ELF-1 (cell line): ENCODE measurements at places on chromosomes 4 and X.
A peak's percentile ranks its signal among the peaks of the same experiment; 100 is the strongest.

- DNase-seq: no peak
Observed at GRCh38 chr4:86035688-86036087, 324.2 kb downstream of the MAPK10 start.

DNA sequence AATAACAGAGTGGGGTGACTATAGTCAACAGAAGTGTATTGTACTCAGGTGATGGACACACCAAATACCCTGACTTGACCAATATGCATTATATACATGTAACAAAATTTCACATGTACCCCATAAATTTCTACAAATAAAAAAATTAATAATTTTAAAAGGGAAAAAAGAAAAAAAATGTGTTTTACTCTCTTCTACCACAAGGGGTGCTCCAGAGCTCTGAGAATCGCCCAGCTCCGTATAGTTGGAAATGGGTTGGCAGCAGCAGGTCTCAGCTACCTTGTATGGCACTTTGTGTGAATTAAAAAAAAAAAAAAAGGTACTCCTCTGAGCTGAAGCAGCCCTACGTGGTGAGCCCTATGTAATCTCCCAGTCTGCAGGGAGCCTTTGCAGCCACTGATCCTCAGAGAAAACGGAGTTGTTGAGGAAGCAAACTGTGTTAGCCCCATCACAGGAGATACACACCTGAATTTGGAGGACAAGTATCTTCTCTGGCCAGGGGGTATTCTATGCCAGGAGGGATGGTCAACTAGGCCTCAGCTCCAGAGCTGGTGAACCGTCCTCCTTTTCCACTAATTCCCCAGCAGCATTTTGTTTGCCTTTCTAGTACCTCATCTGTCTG is 17.2 kb upstream of the POLA1 start:
- no peak for DNase-seq

- no peak for DNase-seq
Observed at GRCh38 chrX:15410947-15411346, 26.7 kb upstream of the VEGFD start.

- no peak for DNase-seq
Observed at GRCh38 chr4:1462009-1462767, 55.9 kb upstream of the NKX1-1 start.

DNA sequence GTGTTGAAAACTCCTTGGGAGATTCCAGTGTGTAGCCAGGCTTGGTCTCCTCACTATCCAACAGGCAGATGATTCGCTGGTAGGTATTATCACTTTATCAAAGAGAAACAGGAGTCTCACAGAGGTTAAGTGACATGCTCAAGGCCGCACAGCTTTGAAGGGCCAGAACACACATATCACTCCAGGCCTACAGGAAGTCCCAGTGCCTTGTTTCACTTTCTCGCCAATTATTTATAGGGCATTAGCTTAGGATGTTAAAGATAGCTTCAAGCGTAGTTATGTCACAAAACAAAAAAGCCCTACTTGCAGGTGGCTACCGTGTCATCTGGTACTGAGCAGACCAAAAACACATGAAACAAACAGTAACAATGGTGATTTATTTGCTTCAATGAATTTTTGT is 13.2 kb downstream of the ATP8A1 start:
- DNase-seq: no peak

DNA sequence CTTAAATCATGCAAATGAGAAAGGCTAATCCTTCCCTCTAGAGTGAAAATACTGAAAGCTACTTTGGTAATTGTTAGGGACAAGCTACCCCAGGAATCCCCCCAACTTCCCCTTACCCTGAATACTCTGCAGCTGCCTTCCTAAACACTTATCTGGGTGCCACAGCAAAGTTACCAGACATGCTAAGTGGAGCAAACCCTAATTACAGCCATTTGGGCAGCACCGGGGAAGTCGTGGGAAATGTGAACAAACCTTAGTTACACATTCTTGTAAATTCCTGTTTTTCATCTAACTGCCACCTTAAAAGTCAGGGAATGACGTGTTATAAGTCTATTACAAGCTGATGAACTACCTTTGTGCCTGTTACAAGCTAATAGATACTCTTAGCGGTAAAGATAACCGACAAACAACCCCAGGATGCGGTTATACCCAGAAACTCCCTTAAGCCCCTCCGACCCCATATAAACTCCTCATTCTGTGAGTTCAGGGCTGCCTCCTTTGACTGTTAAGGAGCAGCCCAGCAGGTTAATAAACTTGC is 66.0 kb upstream of the PLAC8 start:
- no peak for DNase-seq

GRCh38 chr4:174358829-174359228 is 75.1 kb downstream of the CEP44 start:
- DNase-seq: no peak

DNA sequence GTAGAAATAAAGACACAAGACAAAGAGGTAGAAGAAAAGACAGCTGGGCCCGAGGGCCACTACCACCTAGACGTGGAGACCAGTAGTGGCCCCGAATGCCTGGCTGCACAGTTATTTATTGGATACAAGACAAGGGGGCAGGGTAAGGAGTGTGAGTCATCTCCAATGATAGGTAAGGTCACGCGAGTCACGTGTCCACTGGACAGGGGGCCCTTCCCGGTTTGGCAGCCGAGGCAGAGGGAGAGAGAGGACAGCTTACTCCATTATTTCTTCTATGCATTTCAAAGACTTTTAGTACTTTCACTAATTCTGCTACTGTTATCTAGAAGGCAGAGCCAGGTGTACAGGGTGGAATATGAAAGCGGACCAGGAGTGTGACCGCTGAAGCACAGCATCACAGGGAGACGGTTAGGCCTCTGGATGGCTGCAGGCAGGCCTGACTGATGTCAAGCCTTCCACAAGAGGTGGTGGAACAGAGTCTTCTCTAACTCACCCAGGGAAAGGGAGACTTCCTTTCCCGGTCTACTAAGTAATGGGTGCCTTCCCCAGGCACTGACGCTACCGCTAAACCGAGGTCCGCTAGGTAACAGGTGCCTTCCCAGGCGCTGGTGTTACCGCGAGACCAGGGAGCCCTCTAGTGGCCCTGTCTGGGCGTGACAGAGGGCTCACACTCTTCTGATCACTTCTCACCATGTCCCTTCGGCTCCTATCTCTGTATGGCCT is 44.9 kb downstream of the ZBTB49 start:
- DNase-seq: peak; percentile 81

- peak; percentile 6 for DNase-seq
Observed at GRCh38 chrX:15334561-15334960, 762 bp downstream of the PIGA start.

GRCh38 chrX:14359316-14359715 is 170.0 kb upstream of the GLRA2 start:
- no peak for DNase-seq

DNA sequence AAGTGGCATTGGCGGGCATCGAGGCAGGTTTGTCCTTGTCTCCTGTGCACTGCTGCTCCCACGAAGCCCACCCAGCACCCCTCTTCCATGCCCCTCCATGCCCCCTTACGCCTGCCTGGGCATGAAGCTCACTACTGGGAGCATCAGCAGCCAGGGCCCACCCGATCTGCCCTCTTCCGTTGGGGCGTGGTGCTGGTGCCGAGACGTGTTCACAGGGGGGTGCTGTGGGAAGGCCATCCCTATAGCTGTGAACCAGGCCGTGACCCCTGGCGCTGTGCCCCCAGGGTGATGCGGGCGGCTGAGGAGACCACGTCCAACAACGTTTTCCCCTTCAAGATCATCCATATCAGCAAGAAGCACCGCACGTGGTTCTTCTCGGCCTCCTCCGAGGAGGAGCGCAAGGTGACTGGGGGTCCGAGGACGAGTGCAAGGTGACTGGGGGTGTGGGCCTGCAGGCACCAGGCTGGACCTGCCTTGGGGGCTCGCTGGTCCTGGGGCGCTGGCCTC is 19.3 kb upstream of the ADD1 start:
- DNase-seq: no peak

DNA sequence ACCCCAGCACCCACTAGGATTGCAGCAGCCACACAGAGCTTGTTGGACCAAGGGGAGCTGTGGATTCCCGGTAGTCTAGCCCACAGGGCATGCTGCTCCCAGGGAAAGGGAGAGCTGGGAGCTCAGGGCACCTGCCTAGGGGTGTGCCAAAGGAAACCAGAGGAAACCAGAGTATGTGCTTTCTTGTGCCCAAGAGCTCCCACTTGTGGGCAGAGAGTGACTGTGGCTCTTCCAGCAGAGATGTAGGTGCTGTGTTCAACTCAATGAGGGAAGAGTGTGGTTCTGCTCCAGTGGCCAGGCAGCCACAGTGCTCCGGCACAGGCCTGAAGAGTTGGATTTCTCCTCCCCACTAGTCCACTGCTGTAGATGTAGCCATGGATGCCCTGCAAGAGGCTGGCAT is 1050.0 kb upstream of the INTU start:
- peak; percentile 14 for DNase-seq

DNA sequence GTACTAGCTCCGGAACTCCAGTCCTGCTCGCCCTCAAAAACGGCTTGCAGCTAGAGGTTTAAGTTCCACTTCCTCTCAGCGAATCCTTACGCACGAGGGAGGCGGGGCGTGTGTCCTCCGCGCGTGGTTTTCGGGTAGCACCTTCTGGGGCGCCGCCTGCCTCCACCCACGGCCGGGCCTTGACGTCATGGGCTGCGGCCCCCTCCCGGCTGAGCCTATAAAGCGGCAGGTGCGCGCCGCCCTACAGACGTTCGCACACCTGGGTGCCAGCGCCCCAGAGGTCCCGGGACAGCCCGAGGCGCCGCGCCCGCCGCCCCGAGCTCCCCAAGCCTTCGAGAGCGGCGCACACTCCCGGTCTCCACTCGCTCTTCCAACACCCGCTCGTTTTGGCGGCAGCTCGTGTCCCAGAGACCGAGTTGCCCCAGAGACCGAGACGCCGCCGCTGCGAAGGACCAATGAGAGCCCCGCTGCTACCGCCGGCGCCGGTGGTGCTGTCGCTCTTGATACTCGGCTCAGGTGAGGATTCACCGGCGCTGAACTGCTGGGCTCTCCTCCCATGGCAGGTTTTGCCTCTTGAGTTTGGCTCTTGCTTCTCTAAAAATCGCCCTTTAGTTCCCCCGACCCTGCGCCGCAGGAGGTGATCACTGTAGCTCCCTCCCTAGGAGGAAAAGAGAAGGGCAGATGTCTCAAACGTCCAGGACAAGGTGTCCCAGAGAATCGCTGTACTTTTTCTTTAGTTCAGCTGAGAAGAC is at the start of gene AREG:
AREG (plus strand) TSS at position 246 of the 752 bp plus-strand sequence; CDS start at position 456, 210 bp downstream.
- peak; percentile 66 for DNase-seq

- DNase-seq: peak; percentile 74
Observed at GRCh38 chr4:1050486-1051213, 39.2 kb downstream of the FGFRL1 start.

DNA sequence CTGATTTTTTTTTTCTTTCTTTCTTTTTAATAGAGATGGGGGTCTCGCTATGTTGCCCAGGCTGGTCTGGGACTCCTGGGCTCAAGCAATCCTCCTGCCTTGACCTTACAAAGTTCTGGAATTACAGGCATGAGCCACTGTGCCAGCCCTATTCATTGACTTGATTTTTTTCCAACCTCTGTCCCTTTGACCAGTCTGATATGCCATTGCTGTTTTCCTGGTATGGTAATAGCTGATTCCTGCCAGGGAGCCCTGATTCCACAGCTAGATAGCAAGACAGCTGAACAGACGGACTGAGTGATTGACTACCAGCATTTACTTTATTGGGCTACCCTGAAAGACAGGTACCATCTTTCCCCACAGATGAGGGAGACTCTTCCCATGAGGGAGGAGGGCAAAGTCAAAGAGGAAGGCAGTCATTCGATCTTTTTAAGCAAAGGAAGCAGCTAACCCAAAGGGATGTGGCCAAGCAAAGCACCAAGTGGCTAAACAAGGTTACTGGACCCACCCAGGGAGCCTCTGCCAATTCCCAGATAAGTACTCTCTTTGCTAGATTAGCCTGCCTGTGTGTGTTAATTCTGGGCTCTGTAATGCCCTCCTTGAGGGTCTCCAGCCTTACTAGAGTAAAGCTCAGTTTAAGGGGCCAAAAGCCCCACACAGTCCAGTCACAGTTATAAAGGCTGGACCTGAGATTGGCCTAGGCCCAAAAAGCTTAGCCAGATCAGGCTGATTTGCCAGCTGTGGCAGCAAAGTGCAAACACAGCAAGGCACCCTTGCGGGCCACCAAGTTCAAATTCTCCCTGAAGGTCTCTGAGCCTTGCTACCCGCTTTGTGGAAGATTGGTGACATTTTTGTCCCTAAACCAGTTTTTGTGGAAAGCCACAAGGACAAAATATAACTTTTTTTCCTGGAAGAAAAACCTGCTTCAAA is 192.4 kb upstream of the GPC4 start:
- DNase-seq: no peak

DNA sequence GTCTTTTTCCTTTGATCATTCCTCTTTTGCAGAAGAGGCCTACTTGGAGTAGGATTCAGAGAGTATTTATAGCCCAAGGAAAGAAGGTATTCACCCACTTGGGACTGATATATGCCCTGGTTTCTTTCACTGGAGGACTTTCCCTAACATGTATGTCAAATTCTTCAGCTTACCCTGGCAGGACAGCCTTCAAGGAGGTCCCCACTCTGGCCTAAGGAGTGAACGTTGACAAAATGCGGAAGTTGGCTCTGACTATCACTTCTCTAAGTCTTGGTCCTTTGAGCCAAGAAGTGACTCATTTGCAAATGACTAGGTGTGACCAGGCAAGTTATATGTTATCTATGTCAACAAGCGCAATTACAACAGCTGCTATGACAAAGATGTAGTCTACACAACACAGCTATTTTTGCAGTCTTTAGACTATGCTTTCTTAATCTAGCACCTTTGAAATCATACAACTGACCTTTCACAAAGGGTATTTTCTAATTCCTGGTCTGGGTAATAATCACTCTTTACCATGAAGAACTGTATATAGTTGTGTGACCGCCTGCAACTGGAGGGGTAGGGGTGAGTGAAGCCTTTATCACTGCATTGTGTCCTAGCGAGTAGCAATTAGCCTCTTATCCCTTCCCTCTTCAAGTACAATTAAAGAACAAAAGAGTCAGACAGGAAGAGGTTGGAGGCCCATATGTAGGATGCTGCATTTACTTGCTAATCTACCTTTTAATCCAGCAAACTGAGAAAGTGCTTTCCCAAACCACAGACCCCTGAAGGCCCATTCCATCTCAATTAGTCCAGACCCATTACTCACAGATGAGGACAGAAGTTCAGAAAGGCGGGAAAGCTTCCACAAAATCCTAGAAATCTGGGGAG is 50.1 kb downstream of the RASGEF1B start:
- DNase-seq: peak; percentile 80

GRCh38 chr4:155582041-155582440 is 84.6 kb upstream of the GUCY1A1 start:
- no peak for DNase-seq

- no peak for DNase-seq
Observed at GRCh38 chr4:74244049-74244448, 64.2 kb upstream of the EPGN start.

- no peak for DNase-seq
Observed at GRCh38 chr4:101155945-101156344, 191.4 kb downstream of the PPP3CA start.
